Lung (tissue), 17 donors: ENCODE measurements at places on chromosomes 3 and 15. TPM values are rescaled to one million over a fixed set of nuclear protein-coding genes. Genes with fewer than 3 reads are reported as not detected.

Gene NUP210
- total RNA-seq: 11.1 TPM

DNA sequence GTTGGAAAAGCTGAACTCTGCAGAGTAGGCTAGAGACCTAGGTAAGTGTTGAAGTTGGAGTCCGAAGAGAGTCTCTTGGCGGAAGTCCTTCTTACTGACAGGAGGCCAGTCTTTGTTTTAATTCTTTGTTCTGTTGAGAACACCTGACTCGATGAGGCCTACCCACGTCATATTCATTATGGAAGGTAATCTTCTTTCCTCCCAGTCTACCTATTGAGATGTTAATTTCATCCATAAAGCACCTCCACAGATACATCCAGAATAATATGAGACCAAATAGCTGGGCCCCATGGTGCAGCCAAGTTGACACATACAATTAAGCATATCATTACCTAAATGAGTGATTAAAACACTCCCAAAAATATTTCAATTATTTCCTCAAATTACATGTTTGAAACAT lies 515.5 kb downstream of the CADM2 start:
- no peaks in the 10 kb centered on the region for H3K27me3 ChIP-seq
- DNase-seq: no peak
- no peaks in the 10 kb centered on the region for H3K36me3 ChIP-seq
- no peak overlapping the region for H3K27ac ChIP-seq

DNA sequence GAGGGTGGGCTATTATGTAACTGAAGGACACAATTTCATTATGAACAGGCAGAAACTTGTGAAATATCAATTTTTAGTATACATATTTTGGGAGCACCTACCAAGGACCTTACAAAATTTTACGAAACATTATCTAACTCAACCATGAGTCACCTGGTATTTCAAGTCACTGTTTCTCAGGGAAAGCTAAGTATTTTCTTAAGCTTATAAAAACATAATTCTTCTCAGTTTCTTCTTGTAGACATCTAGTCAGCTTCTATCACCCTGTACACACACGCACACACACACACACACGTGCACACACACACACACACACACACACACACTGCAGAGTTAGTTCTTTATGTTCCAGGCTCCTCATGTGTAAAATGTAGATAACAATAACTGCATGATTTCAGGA lies 658.3 kb downstream of the TUSC7 start:
- H3K4me1 ChIP-seq: no peaks in the 10 kb centered on the region
- no peak overlapping the region for H3K27ac ChIP-seq
- H3K27me3 ChIP-seq: no peaks in the 10 kb centered on the region

- no peak overlapping the region for H3K4me3 ChIP-seq
- H3K36me3 ChIP-seq: no peaks in the 10 kb centered on the region
- H3K27ac ChIP-seq: no peak overlapping the region
- H3K27me3 ChIP-seq: no peaks in the 10 kb centered on the region
- H3K4me1 ChIP-seq: no peaks in the 10 kb centered on the region
- DNase-seq: no peak
Observed at GRCh38 chr3:162443376-162443775, 946.8 kb downstream of the OTOL1 start.

GRCh38 chr3:138213398-138214085 lies 26.4 kb downstream of the ARMC8 start:
- H3K27me3 ChIP-seq: no peaks in the 10 kb centered on the region
- DNase-seq: no peak
- H3K36me3 ChIP-seq: no peaks in the 10 kb centered on the region
- H3K4me1 ChIP-seq: peaks cover 7% of the 10 kb centered on the region
- H3K4me3 ChIP-seq: no peak overlapping the region

DNA sequence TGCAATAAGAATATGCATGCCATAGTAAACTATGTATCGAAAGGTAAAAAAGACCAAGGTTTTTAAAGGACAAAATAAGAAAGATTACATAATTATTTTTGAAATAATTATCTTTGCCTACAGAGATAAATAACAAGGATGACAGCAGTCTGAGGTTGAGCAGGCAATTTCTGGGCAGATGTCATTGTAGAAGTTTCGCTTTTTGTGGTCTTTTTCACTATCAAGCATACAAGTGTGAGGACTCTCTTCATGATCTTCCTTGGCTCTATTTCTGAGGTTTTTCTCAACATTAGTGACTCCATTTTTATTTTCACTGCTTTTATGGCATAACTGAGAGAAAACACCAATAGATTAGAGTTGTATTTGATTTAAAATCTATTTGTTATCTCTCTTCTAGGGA lies 1337.9 kb upstream of the EPHA6 start:
- H3K36me3 ChIP-seq: no peaks in the 10 kb centered on the region
- H3K4me1 ChIP-seq: no peaks in the 10 kb centered on the region
- no peak overlapping the region for H3K4me3 ChIP-seq
- H3K27ac ChIP-seq: no peak overlapping the region
- DNase-seq: no peak
